Fibroblast of skin of left biceps (primary cell): ENCODE measurements at places on chromosomes 7 and 10.

DNA sequence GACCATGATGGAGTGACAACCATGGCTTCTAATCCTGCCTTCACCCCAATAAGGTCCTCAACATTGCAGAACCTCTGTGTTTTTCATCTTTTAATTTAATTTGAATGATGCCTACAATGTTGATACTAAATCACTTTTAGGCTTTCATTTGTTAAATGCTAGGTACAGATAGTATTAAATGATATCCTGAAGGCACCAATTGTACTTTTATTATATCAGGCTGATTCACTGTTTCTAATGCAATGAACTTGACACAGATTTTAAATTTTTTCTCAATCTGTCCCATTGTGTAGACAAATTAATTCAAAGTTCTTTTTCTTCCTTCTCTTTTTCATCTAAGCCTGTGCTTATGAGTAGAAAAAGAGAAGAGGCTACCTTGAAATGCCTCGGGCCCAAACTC lies 5.2 kb downstream of the EPDR1 start:
- no peak for DNase-seq

GRCh38 chr10:126277181-126277580 lies 111.1 kb downstream of the ADAM12 start:
- no peak for DNase-seq

- DNase-seq: no peak
These were observed 78.7 kb downstream of the GATA3 start for GRCh38 chr10:8133146-8133545.

GRCh38 chr10:132384618-132385388 lies 12.2 kb upstream of the PWWP2B start:
- DNase-seq: no peak

DNA sequence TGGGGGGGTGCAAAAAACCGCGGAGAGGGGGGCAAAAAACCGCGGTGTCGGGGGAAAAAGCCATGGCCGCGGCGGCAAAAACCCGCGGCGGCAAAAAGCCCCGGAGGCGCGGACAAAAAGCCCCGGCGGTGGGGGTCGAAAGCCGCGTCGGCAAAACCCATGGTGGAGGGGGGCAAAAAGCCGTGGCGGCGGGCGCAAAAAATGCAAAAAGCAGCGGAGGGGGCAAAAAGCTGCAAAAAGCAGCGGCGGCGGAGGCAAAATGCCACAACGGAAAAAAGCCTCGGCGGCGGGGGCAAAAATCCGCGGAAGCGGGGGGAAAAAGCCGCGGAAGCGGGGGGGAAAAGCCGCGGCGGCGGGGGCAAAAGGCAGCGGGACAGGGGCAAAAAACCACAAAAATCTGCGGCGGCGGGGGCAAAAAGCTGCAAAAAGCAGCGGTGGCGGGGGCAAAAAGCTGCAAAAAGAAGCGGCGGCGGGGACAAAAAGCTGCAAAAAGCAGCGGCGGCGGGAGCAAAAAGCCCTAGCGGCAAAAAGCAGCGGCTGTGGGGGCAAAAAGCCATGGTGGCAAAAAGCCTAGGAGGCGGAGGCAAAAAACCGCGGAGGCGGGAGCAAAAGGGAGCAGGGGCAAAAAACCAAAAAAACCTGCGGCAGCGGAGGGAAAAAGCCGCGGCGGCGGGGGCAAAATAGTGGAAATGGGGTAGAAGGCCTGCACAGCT lies 418.9 kb downstream of the ZNF716 start:
- DNase-seq: no peak

DNA sequence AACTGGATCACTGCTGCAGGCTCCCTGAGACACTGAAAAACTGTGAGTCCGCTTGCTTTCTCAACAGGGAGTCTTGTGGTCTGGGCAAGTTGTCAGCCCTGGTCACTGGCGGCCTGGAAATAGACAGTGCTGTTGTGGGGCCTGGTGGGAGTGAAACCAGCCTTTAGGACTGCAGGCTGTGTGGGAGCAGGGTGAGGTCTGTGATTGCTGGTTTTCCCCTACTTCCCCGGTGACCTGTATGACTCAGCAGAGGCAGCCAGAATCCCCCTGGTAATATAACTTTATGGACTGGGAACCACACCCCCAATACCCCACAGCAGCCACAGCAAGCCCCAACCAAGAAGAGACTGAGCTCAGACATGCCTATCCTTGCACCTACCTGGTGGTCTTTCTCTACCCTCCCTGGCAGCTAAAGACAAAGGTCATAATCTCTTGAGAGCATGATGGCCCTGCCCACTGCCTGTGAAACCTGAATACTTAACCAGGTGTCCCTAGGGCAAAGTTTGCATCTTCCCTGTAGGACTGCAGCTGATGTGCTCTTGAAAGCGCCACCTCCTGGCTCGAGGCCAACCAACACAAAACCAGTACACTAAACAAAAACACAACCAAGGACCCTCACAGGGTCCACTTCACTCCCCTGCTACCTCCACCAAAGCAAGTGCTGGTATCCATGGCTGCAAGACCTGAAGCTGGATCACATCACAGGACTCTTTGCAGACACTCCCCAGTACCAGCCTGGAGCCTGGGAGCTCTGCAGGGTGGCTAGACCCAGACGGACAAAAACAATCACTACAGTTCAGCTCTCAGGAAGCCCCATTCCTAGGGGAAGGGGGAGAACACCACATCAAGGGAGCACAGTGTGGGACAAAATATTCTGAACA lies 7.2 kb upstream of the ADAM22 start:
- DNase-seq: no peak

- DNase-seq: no peak
These were observed 128.9 kb downstream of the MTPAP start for GRCh38 chr10:30219971-30220751.
